Left renal pelvis (tissue), 4 donors: ENCODE measurements at places on chromosomes 1 and 21.

DNA sequence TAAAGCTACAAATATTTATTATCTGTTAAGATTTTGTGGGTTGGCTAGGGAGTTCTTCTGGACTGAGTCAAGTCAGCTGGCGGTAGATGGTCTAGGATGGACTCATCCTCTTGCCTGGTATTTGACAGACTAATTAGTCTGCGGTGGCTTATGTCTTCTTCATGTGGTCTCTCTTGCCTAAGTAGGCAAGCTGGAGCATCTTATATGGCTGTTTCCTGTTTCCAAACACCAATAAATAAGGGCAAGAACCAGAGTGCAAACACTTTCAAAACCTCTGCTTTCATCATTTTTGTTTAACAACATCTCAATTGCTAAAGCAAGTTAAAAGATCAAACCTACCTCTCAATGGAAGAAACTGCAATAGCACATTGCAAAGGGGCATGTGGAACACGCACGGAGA is 484.8 kb downstream of the PTPRC start:
- no peak for DNase-seq

GRCh38 chr1:98030483-98030882 is 109.6 kb upstream of the DPYD start:
- DNase-seq, result no peak

DNA sequence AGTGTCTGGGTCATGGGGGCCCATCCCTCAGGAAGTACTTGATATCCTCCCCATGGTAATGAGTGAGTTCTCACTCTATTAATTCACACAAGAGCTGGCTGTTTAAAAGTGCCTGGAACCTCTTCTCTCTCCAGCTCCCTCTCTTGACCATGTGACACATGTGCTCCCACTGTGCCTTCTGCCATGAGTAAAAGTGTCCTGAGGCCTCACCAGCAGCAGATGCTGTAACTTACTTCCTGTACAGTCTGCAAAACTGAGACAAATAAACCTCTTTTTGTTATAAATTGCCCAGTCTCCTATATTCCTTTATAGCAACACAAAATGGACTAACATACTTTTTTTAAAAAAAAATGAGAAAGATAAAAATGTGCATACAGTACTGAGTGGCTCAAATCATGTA is 24.0 kb downstream of the PUM1 start:
- no peak for DNase-seq

- no peak for DNase-seq
Observed at GRCh38 chr1:100736746-100737145, 17.2 kb downstream of the VCAM1 start.

DNA sequence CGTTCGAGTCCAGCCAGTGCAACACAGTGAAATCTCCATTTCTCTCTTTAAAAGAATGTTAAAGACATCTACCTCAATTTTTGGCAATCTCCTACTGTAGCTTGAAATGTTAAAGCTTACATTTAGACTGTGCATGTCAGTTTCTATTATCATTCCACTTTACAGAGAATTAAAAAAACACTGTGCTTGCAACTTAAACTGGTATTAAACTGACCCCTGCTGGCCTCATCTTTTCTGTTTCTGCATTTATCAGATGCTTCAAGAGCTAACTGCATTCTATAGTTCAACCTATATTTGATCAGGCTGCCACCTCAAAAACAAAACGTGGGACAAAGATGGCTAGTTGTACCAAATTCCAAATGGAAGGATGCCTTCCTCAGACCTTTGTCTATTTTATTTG is 226.5 kb downstream of the SMYD3 start:
- no peak for DNase-seq

GRCh38 chr1:183417772-183418491 is at the start of gene NMNAT2:
NMNAT2 (minus strand) TSS chr1:183418380; CDS start chr1:183418267, 113 bp downstream.
- DNase-seq, result no peak
